ENCODE measurements at places on chromosomes 4 and X. TPM values are rescaled to one million over a fixed set of nuclear protein-coding genes. Genes with fewer than 3 reads are reported as not detected.

GRCh38 chr4:175351473-175351872 lies 433.3 kb downstream of the ADAM29 start:
- DNase-seq = no peak

DNA sequence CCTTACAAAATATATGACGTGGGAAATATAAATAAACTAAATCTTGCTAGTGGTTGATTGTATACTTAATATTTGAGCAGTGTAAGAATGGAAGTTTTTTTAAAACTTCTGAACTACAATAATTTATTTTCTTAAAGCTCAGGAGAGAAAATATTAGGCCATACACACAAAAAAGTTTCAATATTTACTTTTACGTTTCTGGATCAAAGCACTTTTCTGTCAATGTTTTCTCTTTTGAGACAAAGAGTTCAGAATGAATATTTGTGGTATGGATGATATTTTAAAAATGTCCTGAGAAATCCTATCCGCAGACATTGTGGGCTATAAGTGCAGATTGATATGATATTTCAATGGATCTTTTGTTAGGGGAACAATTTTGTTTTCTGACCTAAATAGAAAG lies 109.9 kb downstream of the TLL1 start:
- DNase-seq = no peak

DNA sequence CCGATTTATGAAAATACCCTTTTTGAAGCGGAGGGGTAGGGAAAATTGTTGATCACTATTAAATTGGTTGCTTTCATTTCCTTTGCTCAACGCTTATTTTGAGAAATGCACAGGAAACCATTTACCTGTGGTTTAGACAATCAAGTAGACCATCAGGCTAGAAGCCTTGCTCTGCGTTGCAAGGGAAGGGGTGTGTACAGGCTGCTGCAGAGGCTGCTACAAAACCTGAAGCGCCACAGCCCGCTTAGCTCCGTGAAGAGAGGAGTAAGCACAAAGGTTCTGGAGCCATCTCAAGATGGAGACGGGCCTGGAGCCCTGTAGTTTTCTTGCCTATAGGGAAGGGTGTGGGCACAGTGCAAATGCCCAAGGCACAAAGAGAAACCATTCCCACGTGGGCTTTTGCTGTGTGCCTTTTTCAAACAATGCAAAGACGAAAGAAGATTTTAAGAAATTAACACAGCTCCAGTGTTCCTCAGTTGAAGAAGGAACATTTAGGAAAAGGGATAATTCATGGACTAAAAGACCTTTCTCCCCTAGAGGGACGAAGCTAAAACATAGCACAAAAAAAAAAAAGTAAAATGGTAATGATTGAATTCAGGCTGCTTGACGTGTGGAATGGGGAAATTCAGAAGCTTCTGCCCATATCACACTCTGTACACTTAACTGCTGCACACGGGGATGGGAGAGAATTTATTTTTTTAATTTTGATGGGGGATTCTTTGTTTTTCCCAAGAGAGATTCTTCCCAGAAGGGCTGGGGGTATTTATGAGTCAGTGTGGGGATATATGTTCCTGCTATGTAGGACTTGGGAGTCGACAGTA lies 3.5 kb downstream of the TMSB4X start:
- DNase-seq = peak; percentile 81

DNA sequence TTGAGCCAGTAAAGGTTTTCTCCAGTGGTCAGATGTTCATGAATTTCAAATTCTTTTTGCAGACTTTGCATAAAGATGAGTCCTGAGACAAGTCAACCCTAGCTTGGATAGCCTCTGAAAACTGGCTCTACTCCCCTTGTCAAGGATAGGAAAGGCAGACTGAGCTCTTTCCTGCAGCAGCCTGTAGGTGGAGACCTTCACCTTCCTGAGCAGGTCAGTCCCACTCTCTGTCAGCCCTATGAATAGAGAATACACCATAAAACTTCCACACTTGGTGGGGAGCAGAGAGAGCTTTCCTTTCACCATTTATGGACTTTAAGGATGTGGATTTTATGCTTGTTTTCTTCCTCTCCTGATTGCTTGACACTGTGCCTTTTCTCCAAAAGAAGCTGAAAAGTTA lies 41.9 kb downstream of the PCDH19 start:
- no peak for DNase-seq

Gene ATP2B3
- total RNA-seq = not detected
